ENCODE measurements at places on chromosomes 2 and 18.

GRCh38 chr18:24249716-24250115, 110.9 kb downstream of the CABYR start:
- no peak for DNase-seq

DNA sequence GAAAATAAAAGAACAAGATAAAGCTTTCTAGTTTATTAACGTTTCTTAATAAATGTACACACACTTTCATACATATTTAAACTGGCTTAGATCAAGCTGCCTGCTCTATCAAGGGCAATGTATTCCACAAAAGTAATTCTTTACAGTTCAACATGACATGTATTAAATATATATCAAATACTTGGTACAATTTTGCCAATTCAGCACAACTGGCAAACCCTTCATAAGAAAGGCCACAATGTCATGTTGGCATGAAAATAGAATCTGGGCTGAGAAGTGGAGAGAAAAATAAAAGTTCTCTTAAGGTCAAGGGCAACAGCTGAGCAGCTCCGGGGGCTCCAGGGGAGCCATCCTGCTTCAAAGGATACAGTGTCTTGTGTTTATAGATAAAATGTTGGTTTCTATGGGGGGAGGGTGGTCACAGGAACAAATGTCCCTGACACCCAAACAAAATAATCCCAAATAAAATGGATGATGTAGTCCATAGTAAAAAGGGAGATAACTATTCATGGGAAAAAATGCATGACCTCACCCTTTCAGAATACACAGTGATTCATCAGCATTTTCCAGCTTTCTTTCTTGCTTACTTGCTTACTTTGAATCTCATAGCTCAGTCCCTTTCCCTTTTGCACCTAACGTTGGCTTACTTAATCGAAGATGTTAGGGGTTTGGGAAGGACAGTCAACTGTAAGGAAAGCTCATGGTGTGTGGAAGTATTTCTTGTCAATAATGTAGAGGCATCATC, 494.9 kb downstream of the NYAP2 start:
- DNase-seq: no peak

- no peak for DNase-seq
These were observed 133.2 kb downstream of the ZNF532 start for GRCh38 chr18:58997811-58998337.

DNA sequence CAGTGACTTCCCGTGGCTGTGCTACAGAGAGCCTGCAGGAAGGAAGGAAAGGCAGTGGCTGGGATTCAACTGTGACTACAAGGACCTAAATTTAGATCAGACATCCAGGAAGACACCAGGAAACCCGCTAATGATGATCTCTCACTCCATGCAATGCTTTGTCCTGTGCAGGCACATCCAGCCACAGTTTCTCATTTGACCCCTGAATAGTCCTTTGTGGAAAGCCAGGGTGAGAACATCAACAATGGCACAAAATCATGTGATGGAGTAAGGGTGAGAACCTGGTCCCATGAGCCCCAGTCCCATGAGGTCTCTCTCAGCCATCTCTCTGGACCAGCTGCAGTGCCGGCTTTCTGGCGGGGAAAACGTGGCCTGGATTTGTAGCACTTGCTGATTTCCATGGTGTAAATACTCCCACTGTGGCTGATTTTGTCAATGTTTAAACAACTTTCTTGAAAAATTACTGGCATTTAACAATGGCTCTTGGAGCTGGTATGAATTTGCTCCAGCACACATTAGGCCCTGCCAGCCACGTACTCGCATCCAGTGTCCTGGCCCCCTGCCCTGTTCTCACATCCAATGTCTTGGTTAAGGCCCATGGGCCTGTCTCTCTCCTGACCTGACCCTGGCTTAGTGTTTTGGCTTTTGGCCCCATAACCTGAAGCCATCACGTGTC, 159.0 kb upstream of the HAAO start:
- no peak for DNase-seq

- peak; percentile 36 for DNase-seq
These were observed 711 bp downstream of the DOK6 start for GRCh38 chr18:69401226-69401971.

DNA sequence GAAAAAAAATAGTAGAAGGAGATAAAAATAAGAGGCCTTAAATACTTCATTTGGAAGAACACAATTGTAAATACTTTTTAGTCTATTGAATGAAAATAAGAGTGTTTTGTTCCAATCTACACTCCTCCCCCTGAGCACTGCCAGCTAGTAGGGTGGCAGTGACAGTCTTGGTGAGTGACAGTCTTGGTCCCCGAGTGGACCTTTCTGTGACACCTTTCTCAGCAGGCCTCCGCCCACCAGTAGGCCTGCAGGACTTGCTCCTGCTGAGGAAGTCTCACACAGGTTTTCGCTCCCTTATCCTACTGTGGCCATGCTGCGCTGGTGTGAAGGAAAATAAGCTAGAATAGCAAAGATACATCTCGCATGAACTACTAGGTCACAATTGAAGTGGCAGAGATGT, 666.8 kb downstream of the NR4A2 start:
- DNase-seq: no peak

DNA sequence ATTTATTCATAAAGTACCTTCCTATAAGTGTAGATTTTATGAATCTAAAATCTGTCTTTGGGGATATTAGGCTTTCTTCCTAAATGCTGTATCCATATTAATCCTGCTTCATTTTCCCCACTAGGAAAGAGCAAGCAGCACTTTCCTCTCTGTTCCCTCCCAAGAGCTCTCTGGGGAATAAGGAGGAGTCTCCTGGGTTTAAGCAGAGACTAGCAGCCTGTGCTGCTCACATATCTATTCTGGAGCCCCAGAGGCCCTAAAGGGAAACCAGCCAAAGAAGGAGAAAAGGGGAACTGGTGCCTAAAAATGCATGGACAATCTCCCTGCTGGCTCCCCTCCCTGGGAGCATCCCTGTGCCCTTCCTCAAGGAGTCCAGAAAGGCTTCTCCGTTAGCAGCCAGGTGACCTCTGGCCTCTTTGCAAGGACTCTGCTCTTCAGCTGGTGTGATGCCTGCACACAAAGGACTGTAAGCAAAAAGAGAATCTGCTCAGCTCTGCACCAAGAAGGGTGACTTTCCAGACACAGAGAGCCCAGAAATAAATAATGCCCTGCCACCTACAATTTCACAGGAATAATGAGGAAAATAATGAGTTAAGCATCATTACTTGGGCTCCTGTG, 270.6 kb downstream of the SS18 start:
- no peak for DNase-seq

DNA sequence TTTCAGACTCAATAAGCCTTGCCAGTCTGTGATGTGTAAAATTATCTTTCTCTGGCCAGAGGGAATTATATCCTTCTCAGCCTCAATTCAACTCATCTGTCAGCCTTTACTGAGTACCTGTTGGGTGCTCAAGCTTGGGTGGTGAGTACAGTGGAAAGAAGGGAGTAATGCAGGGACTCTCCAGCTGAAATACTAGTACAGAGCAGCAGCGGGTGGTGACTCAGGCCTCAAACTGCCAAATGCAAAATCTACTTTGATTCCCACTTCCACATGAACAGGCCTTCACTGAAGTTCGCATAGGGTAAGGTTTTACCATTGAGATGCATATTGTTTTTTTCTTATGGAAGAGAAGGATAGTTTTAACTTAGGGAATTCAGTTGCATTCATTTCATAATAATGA, 326.8 kb downstream of the LRRTM1 start:
- DNase-seq: no peak

DNA sequence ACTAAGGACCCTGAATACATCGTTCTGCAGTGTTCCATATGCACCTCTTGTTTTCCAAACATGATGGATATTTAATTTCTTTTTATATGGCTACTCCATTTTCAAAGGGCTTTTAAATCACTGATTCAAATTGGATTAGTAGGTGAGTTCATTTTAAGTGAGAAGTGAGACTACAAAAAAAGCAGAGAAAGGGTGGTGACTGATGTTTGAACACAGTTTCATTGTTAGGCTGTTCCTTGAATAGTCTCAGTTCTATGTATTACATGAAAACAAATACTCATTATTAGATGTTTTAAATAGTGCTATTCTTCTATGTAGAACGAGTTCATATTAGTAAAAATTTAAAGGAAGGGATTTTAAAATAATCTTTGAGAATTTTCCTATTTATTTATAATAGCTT, 72.7 kb upstream of the STON1 start:
- no peak for DNase-seq

DNA sequence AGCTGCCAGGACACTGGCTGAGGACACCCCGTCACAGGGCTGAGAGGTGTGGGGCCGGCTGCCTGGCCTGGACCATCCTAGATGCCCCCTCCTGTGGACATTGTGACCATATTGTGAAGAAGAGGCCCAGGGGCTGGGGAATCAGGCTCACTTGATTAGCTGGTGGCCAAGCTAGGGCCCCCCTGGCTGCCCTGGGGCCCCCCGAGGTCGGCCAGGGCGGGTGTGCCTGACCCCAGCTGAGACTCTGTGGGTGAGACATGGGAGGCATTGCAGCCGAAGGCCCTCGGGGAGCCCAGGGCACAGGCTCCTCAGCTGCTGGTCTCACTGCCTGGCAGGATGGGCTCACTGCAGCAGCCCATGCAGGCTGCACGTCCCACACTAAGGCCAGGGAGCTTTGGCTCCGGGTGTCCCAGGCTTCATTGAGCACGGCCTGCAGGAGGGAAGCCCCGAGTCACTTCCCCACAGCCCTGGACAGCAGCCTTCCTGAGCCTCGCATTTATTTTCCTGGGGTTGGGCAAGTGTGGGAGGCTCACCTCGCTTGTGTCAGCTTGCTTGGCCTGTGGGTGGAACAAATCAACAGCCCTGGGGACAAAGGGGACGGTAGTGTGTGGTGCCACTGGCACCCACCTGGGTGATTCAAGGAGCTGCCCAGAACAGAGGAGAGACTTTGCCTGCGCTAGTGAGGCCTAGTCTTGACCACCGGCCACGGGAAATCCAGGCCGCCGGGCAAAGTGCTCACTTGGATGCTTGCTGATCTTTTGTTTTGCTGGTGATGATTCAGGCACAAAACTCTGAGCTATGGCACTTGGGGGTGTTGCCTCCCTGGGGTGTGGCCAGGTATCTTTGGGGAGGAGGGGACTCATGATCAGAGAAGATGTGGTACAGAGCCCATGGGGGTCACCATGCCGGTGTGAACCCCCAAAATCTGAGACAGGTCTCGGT, 1.3 kb downstream of the GAL3ST2 start:
- DNase-seq: no peak

- DNase-seq: no peak
These were observed 175.1 kb downstream of the NCK2 start for GRCh38 chr2:105919826-105920225.

DNA sequence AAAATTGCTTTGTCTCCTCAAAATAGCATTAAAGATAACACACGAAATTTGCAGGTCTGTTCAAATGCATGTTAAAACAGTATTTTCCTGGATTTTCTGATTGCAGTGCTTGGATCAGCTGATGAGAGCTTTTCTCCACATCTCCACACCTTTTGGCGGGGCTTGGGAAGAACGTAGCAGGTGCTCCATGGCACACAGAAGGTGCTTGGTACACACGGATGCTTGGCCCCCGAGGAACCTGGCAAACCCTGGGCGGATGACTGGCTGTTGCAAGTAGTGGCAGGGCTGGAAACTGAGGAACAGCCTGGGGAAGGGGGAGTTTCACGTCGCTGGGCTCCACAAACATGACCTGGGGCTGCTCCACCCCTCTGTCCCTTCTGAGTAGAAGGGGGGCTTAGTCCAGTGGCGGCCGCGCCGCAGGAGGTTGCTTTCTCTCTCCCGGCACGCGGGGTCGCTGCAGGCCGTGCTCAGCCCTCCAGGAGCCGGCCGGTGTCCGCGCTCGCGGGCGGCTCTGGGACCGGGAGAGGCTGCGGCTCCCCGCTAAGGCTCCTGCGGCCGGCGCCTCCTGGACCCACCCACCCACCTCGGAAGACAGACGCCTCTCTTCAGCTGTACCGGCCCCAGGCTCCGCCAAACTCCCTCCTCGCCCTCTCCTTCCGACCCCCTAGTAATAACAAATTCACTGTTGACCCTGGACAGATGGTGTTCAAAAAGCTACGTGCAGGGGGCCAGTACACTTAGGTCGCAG, 69.3 kb downstream of the MARCO start:
- peak; percentile 52 for DNase-seq

DNA sequence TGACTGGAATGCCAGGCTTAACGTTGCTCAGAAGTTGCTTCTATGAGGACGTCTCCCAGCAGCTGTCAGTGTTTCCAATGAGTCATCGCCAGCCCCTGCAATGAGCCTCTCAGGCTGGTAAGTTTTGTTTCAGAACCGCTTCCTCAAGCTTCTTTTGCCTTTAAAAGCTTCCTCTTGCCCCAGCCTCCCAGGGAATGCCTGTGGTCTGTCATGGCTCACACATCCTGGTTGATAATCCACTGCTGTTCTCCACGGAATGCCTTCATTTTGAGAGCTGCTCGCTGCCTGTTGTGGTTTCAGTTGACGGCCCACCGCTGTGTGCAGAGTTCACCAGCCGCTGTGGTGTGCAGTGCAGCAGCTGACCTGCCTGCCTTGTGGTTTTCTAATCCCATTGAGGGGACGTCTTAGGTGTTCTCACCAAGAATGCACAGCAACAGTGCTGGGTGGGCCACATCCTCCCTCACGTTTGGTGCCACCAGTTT, 96.4 kb downstream of the RTP5 start:
- DNase-seq: no peak

GRCh38 chr2:96662360-96662759, 19.8 kb downstream of the FER1L5 start:
- DNase-seq: no peak

GRCh38 chr2:226953206-226953605, 117.4 kb downstream of the RHBDD1 start:
- DNase-seq: no peak

DNA sequence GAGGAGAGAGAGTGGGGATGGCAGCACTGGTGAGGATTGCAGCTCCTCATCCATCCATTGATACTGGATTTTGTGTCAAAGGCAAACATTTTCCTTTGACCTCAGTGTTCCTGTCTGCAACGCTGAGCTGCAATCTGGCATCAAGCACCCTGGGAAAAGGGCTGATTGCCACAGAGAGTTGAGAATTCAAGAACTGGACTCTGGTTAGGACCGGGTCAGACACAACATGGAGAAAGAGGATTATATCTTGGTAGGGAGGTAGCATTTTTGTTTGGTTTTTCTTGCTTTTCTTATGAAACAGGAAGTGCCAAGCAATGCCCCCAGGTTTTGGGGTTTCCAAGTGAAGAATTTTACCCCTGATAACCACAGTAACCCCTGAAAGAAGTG, 81.9 kb upstream of the PKDCC start:
- DNase-seq: no peak

GRCh38 chr18:8117006-8117371, 492.2 kb upstream of the RAB12 start:
- DNase-seq: no peak

DNA sequence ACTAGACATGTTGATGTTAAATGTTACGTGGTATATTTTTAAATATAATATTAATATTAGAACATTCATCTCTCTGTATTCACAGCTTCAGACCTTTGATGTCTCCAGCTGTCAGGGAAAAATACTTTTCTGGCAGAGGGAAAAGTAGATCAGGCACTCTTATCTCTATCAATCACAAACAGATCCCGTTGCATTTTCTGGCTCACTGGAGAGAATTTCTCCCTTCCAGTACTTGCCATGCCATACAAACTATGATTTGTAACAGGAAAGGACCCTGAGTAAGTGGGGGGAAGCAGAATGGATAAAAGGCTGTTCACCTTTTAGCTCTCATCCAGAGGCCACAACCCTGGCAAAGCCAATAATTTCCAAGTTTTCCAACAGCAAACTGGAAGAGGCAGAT, 158.0 kb downstream of the TCF4 start:
- no peak for DNase-seq

GRCh38 chr2:116754381-116755101, 1060.0 kb upstream of the DDX18 start:
- DNase-seq: no peak

GRCh38 chr2:53129851-53130250, 637.8 kb upstream of the CHAC2 start:
- no peak for DNase-seq

Measured in NCI-H510A (cell line).